ENCODE measurements at places on chromosomes 6 and 20.

GRCh38 chr6:73121421-73121993 lies 103.8 kb downstream of the KHDC1L start:
- DNase-seq, result no peak

- DNase-seq, result no peak
Measured at GRCh38 chr6:156359912-156360311, 417.3 kb upstream of the ARID1B start.

DNA sequence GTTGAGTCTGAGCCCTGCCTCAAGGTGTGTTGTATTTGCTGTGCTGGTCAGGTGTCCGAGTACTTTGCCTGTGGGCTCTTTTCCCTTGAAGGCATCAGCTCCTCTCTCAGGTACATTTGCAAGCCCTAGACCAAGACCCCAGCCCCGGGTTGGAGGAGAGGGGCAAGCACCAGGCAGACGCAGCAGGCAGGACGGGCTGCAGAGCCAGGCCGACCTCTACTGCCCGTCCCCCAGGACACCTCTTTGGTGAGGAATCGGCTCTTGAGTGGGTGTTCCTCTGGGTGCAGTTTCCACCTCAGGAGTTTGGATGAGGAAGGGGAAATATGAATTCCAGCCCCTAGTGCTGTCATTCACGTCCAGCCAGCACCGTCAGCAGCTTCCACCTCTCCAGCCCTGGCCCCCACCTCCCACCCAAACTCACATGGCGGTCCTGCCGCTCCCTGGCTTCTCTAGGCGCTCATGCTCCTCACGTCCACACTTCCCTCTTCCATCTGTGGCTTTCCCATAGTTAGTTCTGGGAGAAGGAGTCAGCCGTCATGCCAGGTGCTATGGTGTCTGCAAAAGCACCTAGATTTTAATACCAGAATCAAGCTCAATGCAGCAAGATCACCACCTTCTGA lies 183.9 kb downstream of the DLL1 start:
- DNase-seq, result no peak

DNA sequence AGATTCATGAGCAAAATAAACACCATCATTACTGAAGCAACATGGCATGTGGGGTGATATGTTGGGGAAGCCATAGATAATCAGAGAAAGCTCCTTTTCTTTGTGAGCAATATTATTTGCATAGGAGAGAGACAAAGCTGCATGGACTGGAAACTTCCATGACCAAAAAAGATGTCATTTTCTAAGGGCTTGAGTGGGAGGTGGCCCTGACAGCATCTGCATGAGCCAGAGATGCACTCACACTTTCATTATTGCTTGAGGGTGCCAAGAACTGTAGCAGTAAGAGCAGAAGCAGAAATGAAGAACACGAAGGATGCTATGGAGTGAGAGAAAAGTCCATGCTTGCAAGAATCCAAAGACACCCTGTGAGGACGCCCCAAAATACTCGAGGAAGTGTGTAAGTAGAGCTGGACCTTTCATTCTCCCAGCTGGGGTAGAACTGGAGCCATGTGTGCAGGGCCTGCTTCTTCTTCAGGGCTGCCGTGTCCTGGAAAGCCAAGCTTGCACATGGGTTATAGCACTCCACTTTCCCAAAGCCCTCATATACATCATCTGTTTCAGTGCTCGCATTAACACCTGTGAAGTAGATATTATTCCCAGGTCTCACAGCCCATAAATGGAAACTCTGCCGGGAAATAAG lies 851.2 kb downstream of the DHX35 start:
- no peak for DNase-seq

DNA sequence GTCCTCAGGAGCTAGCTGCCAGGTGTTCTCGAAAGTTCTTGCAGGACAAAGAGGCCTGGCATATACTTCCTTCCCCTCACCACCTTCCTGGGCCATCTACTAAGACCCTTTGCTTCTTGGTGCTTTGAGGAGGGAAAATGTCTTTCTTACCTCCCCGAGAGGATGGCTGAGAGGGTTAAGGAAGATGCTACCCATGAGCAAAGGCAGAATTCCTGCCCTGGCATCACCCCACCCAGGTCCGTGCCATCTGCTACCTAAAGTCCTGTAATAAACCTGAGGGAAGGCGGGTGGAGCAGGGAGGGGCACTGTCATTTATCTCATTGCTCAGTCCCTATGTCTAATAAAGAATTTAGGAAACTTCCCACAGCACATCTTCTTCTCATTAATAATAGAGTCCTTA lies 16.2 kb downstream of the GFOD1 start:
- no peak for DNase-seq

GRCh38 chr6:152338335-152339125 lies 298.6 kb downstream of the SYNE1 start:
- peak; percentile 23 for DNase-seq

GRCh38 chr6:42372699-42373098 lies 79.0 kb downstream of the TRERF1 start:
- DNase-seq, result no peak

GRCh38 chr20:57672953-57673575 lies 36.8 kb downstream of the PMEPA1 start:
- no peak for DNase-seq

GRCh38 chr6:3910106-3910663 lies 61.0 kb downstream of the FAM50B start:
- no peak for DNase-seq

- no peak for DNase-seq
Measured at GRCh38 chr6:131549811-131550210, 23.2 kb upstream of the ARG1 start.

- no peak for DNase-seq
Measured at GRCh38 chr20:44495257-44495656, 19.6 kb downstream of the TTPAL start.

DNA sequence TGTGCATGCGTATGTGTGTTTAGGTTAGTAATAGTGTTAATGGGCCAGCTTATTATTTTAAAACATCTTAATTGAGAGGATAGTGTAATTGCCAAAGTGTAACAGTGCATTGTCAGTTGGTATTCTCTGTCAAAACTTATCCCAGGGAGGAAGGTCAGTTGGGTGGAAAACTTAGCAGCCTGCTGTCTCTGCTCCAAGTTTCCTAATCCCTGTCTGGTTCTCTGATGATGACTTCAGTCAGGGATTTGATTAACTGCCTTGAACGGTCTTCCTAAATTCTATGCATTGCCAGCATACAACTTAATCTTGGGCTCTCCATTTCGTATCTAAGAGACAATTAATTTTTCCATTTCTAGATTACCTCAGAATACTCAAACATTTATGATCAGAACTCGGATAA lies 51.1 kb downstream of the L3MBTL3 start:
- DNase-seq, result no peak

GRCh38 chr6:35280903-35281302 lies 16.7 kb upstream of the DEF6 start:
- no peak for DNase-seq
